Left colon (tissue), 2 donors: ENCODE measurements at places on chromosomes 2 and 18.

- DNase-seq = no peak
Measured at GRCh38 chr2:66364495-66365333, 70.2 kb upstream of the MEIS1 start.

GRCh38 chr2:68429311-68429826, 37.7 kb downstream of the FBXO48 start:
- DNase-seq = no peak

DNA sequence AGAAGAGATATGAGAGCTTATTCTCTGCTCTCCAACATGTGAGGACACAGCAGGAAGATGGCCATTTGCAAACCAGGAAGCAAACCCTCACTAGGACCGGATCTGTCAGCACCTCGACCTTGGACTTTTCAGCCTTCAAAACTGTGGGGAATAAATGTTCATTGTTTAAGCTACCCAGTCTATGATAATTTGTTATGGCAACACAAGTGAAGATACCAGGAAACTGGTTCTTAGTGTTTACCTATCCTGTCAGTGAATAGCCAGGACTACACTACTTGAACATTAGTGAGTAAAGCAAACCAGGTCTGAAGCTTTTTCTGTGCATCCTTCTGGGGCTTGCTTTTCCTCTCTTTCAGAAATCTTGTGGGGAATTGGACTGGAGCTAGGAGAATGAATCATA, 44.4 kb upstream of the BARD1 start:
- no peak for DNase-seq

DNA sequence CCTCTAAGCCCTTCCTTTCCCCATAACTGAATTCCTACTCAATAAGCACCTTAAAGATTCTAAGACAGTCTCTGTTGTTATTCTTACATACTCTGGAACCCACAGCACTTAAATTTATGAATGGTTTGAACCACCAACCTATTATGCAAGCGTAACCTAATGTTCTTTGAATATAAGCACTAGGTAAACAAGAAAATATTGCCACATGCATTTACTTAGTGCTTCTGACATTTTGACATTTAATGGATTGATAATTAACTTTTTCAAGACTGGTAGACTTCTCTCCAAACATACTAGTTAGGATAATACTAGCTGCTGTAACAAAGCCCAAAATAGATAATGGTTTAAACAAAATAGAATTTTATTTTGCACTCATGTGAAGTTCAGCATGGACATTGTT, 164.8 kb downstream of the ARHGAP15 start:
- no peak for DNase-seq

GRCh38 chr2:188983427-188984064, 9.4 kb downstream of the COL3A1 start:
- no peak for DNase-seq

DNA sequence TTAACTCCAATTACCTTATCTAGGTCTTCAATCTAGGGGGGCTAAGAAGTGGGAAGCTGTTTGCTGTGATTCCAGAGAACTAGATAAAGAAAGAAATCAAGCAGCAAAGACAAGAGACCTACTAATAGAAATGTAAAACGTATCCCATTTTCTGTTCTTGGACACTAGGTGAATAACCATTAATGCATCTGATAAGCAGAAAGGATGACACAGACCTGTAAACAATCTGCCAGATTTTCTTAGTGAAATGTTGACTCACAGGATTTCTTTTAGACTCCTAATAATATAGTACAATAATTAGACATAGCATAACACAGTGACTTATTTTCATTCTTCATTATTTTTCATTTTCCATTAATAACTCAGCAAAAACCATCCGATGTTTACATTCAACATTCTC, 1.3 kb downstream of the WDR35 start:
- DNase-seq = no peak

DNA sequence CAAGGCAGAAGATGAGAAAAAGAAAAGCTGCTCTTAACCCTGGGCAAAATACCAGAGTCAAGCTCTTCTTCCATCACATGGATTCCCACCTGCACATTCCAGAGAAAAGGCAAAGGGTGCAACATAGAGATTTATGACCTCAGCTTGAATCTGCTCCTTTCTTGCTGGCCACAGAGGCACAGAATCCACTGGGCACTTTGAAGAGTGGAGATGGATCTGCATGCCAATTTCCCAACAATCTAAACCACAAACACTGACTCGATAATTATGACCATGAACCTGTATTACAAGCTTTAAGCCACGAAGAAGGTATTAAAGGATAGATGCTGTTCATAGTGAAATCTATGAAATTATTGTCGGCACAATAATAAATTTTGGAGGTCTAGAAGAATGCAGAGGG, 237.3 kb downstream of the PID1 start:
- DNase-seq = no peak

DNA sequence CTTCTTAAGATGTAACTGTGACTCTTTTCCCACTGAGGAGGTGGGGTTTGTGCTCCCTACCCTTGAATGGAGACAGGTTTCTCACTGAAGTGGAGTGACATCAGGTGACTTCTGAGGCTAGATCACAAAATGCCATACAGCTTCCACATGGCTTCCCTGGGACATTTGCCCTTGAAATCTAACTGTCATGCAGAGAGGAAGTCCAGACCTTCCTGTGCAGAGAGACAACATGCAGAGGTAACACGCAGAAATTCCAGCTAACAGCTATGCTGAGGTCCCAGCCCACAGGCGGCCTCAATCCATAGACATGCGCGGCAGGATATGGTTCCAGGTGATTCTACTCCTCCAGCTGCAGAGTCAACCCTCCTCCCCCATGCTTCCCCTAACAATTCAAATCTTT, 119.0 kb downstream of the TRIB2 start:
- no peak for DNase-seq

- DNase-seq = peak; percentile 73
Measured at GRCh38 chr2:102540882-102541281, 67.9 kb downstream of the SLC9A4 start.

GRCh38 chr2:10584242-10584753, 105.5 kb downstream of the NOL10 start:
- DNase-seq = no peak

DNA sequence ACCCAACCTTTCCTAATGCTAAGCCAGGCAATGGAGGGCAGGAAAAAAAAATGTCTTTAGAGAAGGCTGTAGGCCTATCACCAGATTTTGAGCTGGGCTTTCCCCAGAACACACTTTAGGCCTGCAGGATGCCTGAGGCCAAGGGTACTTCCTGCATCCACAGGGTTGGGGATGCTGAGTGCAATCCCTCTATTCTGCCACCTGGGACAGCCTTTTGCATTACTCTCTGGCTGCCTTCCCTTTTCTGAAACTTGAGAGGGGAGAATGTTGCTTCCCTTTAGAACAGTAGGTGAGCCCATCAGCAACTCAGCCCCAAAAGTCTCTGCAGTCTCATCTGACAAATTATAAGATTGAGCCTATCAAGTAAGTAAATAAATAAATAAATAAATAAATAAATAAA, 195.2 kb downstream of the SLC8A1 start:
- no peak for DNase-seq
